Mesenchymal stem cell (in vitro differentiated cells and primary cell): ENCODE measurements at places on chromosomes 12 and 14.
A peak's percentile ranks its signal among the peaks of the same experiment; 100 is the strongest.

GRCh38 chr12:127538316-127538715 lies 728.7 kb upstream of the TMEM132C start:
- H3K36me3 ChIP-seq = no peaks in the 10 kb centered on the region
- no peak for DNase-seq
- H3K27me3 ChIP-seq = no peaks in the 10 kb centered on the region
- no peak overlapping the region for H3K27ac ChIP-seq
- peaks cover 4% of the 10 kb centered on the region for H3K4me1 ChIP-seq
- no peak overlapping the region for H3K4me3 ChIP-seq

GRCh38 chr14:101004176-101004575 lies 100.7 kb upstream of the RTL1 start:
- DNase-seq = no peak
- H3K27me3 ChIP-seq = no peaks in the 10 kb centered on the region
- H3K27ac ChIP-seq = no peak overlapping the region
- peaks cover 17% of the 10 kb centered on the region for H3K4me1 ChIP-seq

DNA sequence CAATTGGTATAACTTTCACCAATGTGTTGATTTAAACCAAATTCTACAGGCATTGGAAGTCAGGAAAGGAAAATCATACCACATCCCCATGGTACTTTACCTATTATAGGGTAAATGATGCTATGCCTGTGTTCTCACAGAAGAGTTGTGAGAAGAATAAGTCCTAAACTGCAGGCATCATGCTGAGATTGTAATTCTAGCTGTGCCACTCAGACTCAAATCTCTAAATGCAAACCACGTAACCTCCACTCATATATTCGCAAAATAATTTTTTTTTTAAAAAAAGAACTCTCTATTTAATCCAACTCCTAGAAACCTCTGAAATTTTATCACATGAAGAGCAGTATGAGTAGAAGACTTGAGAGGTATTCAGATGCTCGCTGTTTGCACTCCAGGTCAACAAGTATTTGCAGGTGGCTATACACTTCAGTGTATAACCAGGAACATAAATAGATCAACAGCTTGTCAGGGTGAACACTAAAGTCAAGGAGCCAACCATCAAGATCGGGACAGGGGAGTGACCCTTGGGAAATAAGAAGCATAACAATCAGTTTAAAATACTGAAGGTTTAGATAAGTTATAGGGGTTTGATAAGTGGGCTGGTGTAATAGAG lies 110.1 kb downstream of the SLC25A21 start:
- no peaks in the 10 kb centered on the region for H3K27me3 ChIP-seq
- H3K27ac ChIP-seq = no peak overlapping the region
- DNase-seq = no peak
- no peaks in the 10 kb centered on the region for H3K4me1 ChIP-seq

GRCh38 chr12:1630133-1630826 lies 1.2 kb downstream of the WNT5B start:
- no peak overlapping the region for H3K27ac ChIP-seq
- peaks cover 12% of the 10 kb centered on the region for H3K36me3 ChIP-seq
- H3K4me1 ChIP-seq = peaks cover 31% of the 10 kb centered on the region
- peak; percentile 48 for DNase-seq

DNA sequence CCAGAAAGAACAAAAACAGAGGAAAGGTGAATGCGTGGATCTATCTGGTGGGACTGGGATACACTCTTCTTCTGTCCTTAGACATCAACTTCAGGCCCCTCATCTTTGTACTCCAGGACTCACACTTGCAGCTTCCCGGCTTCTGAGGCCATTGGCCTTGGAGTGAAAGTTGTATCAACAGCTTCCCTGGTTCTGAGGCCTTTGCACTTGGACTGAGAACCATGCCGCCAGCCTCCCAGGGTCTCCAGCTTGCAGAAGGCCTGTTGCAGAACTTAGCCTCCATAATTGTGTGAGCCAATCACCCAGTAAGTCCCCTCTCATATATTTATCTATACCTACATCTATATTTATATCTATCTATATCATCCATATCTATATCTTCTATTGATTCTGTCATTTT lies 218.4 kb downstream of the SOX5 start:
- DNase-seq = no peak
- H3K4me3 ChIP-seq = no peak overlapping the region
- no peaks in the 10 kb centered on the region for H3K36me3 ChIP-seq
- no peak overlapping the region for H3K27ac ChIP-seq
- no peaks in the 10 kb centered on the region for H3K27me3 ChIP-seq

DNA sequence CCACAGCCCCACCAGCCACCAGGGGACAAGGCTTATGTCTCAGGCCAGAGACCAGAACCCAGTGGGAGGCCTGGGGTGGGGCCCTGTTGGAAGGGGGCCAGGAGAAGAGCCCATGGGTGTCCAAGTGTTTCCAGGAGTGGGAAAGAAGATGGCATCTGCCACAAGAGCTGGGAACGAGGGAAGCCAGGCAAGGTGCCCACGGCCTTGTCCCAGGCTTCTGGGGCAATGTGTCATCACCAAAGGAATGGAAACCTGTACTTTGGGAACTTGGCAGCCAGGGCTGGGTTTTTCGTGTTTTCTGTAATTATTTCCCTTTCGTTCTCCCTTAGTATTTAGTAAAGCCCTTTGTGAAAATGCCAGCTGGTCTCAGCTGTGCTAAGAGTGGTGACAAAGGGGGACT lies 5.3 kb upstream of the PGF start:
- no peaks in the 10 kb centered on the region for H3K36me3 ChIP-seq
- H3K27ac ChIP-seq = no peak overlapping the region

GRCh38 chr14:57982804-57983634 lies 117.1 kb upstream of the SLC35F4 start:
- DNase-seq = no peak
- H3K27ac ChIP-seq = no peak overlapping the region
- H3K4me3 ChIP-seq = no peak overlapping the region
- no peaks in the 10 kb centered on the region for H3K4me1 ChIP-seq
- no peaks in the 10 kb centered on the region for H3K36me3 ChIP-seq

DNA sequence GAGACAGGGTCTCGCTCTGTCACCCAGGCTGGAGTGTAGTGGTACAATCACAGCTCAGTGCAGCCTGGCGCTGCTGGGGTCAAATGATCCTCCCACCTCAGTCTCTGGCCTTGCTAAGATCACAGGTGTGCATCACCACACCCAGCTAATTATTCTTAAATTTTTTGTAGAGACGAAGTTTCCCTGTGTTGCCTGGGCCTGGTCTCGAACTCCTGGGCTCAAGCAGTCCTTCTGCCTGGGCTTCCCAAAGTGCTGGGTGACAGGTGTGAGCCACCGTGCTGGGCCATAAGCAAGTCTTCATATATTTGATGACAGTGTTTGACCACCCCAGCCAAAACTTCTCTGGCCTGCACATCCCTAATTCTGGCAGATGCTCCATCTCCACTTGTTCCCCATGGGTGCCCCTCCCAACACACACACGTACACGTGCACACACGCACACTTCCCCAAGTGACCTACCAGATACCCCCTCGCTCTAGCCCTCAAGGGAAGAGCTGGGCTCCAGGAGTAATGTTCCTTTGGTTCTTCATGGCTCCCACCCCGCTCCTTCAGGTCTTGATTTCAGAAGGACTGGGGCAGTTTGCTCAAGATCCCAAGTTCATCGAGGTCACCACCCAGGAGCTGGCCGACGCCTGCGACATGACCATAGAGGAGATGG lies 104.3 kb upstream of the FKBP4 start:
- peaks cover 6% of the 10 kb centered on the region for H3K27me3 ChIP-seq
- DNase-seq = no peak
- no peak overlapping the region for H3K27ac ChIP-seq

DNA sequence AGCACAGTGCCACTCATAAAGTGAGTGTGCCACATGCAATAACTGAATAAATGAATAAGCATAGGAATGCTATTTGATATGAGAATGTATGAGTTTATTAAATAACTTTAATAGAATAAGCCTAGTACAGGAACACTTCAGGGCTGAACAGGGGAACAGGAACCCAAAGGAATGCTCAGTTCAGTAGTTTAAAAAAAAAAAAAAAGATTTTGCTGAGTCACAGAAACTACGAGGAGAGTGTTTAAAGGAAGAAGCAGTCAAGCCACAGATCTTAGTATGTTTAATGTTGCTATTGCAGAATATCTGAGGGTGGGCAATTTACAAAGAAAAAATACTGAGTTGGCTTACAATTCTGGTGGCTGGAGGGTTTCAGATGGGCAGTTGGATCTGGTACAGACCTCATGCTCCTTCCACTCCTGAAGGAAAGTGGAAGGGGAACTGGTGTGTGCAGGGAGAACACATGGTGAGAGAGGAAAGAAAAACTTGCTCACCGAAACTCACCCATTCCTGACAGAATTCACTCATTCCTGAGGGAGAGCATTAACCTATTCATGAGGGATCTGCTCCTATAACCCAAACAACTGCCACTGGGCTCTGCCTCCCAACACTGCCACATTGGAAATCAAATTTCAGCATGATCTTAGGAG lies 880.3 kb upstream of the MGAT4C start:
- peaks cover 3% of the 10 kb centered on the region for H3K4me1 ChIP-seq
- peak overlapping the region; percentile 62 for H3K27ac ChIP-seq
- DNase-seq = peak; percentile 67
- no peak overlapping the region for H3K4me3 ChIP-seq

DNA sequence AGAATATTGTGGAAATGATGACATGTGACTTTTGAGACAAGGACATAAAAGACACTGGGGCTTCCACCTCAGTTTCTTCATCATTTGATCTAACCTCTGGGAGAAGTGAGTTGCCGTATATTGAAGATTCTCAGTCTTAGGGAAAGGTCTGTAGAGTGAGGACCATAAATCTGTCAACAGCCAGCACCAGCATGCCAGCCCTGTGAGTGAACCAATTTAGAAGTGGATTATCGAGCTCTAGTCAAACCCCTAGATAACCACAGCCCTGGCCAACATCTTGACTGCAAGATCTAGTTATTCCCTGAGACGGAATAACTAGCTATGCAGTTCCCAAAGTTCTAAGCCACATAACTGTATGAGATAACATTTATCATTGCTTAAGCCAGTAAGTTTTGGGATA lies 108.8 kb upstream of the PTPRR start:
- H3K27ac ChIP-seq = no peak overlapping the region
- no peaks in the 10 kb centered on the region for H3K36me3 ChIP-seq

DNA sequence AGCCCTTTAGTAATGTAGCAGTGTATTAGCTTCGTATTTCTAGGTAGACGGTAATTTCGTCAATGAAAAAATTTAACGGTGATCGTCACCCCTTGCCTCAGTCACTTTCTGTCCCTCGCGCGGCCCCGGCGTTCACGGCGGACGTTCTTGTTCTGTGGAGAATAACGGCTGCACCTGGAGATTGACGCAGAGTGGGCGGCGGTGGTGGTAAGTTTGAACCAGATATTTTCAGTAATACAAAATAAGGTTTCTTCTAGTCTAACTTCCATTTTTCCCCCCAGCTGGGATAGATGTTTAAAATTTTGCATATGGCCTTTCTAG lies 341 bp downstream of the ZNF10 start:
- H3K36me3 ChIP-seq = peaks cover 29% of the 10 kb centered on the region
- no peaks in the 10 kb centered on the region for H3K4me1 ChIP-seq
- H3K27me3 ChIP-seq = no peaks in the 10 kb centered on the region
- peak overlapping the region; percentile 70 for H3K27ac ChIP-seq

GRCh38 chr12:86015026-86015425 lies 140.9 kb downstream of the NTS start:
- H3K4me1 ChIP-seq = no peaks in the 10 kb centered on the region
- no peaks in the 10 kb centered on the region for H3K27me3 ChIP-seq
- H3K36me3 ChIP-seq = no peaks in the 10 kb centered on the region

- H3K4me3 ChIP-seq = peak within 1 kb of the TSS; percentile 65
- H3K36me3 ChIP-seq = peaks cover 43% of the 10 kb centered on the region
- no peak within 1 kb of the TSS for H3K27ac ChIP-seq
- peak; percentile 75 for DNase-seq
- H3K27me3 ChIP-seq = peaks cover 36% of the 10 kb centered on the region
Measured at GRCh38 chr12:48999371-49000131, at the start of gene DDN. TSS of gene DDN (minus strand) at chr12:48999375. CDS start at chr12:48999287, 88 bp downstream.
